ENCODE measurements at places on chromosomes 6 and 20. TPM values are rescaled to one million over a fixed set of nuclear protein-coding genes. Genes with fewer than 3 reads are reported as not detected.

- no peak for DNase-seq
These were observed 255.0 kb downstream of the DLL1 start for GRCh38 chr6:170035901-170036304.

DNA sequence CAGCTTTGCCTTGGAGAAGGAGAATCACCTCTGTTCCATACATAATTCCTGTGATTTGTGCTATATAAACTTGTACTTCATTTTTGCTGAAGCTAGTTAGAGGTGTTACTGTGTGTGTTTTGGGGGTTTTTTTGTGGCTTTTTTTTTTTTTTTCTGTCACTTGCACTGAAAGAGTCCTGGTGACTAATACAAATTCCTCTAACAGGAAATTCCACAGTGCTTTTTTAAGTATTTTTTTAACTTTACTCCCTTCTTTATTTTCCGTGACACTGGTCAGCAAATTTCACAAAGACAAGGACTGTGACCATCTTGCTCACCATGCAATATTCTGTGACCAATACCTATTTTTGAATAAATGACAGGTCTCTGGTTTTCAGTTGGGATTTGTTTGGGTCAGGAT is 110.5 kb downstream of the ISM1 start:
- DNase-seq = no peak

DNA sequence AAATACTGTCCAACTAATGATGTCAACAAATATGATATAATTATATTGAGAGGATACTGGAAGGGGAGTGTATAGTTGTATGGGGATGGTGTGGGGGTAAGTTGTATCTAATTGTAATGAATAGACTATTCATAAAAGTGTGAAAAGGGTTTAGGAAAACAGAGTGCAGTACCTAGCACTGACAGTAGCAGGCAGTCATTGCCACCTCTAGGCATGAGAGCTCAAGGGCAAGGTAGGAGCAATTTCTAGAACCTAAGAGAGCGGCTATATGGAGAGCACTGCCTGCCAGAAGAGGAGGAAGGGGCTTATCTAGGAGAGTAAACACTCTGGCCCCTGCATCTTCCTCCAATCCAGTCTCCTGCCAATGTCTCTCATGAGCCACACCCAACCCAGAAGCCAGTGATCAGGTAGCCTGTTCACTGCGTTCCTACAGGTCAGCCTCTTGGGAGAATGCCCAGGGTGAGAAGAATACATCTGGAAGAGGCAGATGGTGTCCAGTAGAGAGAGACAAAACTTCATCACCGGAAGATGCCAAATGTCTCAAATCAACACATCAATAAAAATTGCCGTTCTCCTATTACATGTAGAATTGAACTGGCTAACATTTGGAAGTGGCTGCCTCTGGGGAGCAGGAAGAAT is 200.0 kb downstream of the LY86 start:
- peak; percentile 34 for DNase-seq

The SLC17A1 gene
- total RNA-seq = not detected

GRCh38 chr6:157193443-157193996 is 129.8 kb downstream of the TMEM242 start:
- no peak for DNase-seq

The SPDEF gene
- total RNA-seq = not detected

The DDX39B gene
- total RNA-seq = 434 TPM

The DEFB132 gene
- not detected for total RNA-seq

The RBM12 gene
- total RNA-seq = 115 TPM

The TAAR9 gene
- not detected for total RNA-seq

The TRIM40 gene
- total RNA-seq = not detected

GRCh38 chr6:113524826-113525225 is 332.3 kb upstream of the MARCKS start:
- no peak for DNase-seq

The KCNK16 gene
- total RNA-seq = not detected

The GCLC gene
- 29.1 TPM for total RNA-seq

GRCh38 chr20:61121661-61122060 is 130.4 kb upstream of the CDH4 start:
- DNase-seq = no peak

DNA sequence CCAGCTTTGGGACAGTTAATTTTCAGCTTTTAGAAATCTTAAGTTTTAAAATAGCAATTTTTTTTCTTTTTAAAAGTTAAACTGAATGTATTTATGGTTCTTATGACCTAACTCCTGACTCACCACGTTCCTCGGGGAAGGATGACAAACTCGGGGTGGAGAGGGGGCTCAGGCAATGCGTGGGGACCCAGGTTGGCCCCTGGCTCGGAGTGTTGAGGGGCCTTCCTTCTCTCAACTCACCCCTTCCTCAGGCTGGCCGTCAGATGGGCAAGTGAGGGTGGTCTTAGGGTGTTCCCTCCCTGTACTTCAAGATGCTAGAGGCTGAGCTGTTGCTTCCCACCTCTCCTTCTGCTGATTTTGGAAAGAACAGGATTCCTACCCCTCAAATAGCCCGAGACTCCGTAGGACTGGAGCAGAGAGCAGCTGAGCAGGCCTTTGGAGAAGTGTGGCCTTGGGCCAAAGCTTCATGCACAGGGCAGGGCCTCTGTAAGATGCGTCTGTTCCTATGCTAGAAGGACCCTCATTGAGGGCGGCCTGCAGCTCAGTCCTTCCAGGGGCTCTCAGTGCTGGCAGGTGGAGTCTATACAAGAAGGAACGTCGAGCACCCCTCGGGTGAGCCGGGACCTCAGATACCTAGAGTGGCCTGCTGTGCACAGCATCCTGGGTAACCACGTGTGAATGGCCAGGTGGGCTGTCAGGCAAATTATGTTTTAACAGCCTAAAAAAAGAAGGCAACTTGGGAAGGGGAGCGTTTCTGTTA is 79.3 kb downstream of the TCP11 start:
- DNase-seq = no peak

DNA sequence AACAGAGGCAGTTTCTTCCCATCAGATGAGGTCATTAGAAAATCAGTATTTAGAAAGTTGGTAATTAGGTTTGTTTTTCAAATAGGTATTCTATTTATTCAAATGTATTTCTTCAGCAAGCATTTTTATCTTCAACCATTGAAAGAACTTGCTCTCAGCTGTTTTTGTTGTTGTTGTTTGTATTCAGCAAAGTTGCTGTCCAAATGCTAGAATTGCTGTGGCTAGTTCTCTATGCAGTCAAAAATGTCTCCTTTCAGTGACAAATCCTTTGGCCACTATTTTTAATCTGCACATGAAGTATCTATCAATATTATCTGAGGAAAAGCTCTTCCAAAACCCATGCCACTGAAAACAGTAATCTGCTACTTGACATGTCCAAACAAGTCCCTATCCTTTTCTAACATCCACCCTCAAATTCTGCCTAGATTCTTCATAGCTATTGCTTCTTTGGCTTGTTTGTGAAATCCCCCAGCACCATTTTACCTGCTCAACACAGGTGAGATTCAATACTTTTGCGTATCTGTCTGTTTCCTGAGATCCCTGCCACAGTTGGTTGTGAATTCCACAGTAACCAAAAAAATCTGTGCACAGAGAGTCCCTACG is 1005.4 kb downstream of the GRIK2 start:
- no peak for DNase-seq

The LST1 gene
- total RNA-seq = 74.5 TPM

- no peak for DNase-seq
These were observed 151.5 kb upstream of the FAM83B start for GRCh38 chr6:54694928-54695532.

- DNase-seq = peak; percentile 51
These were observed at the start of gene PDE7B for GRCh38 chr6:135851442-135852271. Gene PDE7B, plus strand, starts transcription at chr6:135851701.

DNA sequence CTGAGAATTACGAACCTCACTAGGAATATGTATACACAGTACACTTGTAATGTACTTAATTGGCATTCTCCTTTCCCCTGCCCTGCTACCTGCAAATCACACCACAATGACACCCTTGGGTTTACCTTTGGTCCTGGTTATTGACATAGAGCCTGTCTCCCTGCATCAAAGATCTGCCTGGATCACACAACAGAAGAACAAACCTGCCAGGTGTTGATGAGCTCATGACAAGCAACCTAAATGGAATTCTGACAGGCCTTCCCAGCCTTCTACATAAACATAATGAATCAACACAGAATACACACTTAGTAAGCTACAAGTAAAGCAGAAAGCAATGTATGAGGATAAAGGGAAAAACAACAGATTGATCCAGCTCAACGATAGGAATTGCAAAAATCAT is 95.6 kb downstream of the HDGFL1 start:
- no peak for DNase-seq

GRCh38 chr20:1909097-1909496 is 13.9 kb downstream of the SIRPA start:
- DNase-seq = no peak

DNA sequence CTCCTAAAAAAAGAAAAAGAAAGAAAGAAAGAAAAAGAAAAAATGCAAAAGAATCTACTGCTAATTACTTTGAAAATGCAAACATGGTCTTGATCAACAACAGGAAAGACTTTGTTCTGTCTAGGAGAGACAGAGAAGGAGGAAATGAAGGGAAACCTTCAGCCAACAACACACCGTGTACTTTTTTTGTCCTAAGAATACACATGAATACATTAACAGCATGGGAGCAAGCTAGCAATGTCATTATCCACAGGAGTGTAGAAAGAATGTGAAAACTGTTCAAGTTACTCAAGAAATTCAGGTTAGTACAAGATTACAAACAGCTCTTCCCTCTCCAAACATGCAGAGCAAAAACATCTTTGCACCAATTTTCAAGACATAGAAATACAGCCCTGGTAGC is 326.3 kb downstream of the UBE3D start:
- no peak for DNase-seq

- DNase-seq = no peak
These were observed 94.2 kb downstream of the WASF1 start for GRCh38 chr6:110085285-110085684.

GRCh38 chr6:34285448-34286164 is 36.8 kb upstream of the SMIM29 start:
- DNase-seq = no peak

GRCh38 chr20:62570897-62571668 is 71.2 kb upstream of the SLCO4A1 start:
- DNase-seq = no peak

The PTCHD4 gene
- total RNA-seq = not detected

DNA sequence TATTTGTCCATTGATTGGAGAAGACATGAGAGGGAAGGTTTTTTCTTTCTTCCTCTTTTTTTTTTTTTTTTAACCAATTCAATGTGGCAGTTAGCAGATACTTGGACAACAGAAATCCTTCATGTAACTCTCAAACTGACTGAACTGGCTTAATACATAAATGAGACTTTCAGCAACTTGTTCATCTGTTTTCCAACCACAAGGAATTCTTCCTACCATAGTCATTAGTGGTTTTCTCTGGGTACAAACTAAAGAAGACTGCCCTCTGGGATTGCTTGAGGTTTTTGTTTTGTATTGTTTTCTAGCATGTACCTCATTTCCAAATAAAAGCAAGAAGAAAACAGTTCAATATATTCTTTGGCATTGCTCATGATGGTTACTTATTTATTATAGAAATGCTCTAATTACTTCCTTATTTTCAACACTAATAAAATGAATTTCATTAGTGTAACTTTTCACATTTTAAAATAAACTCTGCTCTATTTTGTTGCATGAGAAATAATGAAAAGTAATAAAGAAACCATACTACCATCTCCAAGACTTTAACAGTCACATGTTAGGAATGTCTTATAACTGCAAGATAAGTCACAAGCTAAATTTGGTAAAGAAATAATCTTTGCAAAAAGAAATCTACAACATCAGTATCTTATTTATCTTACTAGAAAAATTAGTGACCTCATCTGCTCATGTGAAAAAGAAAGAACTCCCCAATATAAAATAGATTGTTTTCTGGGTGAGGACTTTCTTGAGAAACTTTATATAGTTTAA is 52.0 kb downstream of the ME1 start:
- no peak for DNase-seq

GRCh38 chr6:3122823-3123182 is 4.3 kb downstream of the BPHL start:
- DNase-seq = no peak

DNA sequence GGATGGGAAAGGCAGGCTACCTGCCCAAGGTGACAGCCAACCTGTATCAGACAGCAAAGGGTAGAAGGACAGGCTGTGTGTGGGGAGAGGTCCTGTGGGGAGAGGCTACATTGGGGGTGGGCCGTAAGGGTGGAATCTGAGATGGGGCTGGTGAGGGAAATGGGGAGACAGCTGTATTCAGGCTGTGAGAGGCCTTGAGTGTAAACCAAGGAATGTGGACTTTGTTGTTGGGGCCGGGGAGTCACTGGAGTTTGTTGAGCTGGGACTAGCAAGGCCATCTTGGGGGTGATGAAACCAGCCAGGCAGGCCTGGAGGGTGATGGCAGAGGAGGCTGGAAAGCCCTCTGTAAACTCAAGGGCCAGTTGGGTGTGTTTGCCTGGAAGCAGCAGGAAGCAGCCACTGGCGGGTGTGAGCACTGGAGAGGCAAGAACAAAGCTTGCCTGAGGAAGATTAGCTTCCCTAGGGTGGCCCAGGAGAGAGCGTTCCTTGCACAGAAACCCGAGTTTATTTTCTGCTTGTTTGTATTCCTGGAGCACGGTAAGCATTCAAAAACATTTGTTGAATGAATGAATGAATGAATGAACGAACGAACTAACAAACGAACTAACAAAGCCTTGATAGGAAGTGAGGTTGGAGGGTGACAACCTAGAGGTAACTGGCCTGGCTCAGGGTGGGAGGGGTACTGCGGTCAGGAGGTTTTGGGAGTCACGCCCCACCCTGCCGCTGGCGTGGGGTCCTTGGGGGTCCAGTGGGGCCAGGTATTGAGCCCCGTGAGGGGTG is 18.9 kb downstream of the TTBK1 start:
- DNase-seq = no peak

DNA sequence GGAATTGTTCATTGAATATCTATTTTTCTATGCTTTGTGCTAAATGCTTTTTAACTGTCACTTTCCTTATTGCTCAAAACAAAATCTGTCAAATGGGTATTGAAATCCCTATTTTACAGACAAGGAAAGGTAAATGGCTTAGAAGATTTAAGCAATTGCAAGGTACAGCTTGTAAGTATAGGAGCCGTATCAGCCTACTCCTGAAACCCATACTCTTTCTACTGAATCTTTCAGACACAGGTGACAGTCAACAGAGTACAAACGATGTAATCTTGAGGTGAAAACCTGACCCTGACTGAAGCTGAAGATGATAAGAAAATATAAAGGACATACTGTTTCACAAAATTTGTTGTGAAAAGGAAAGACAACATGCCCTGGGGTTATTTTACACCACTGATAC is 7.0 kb upstream of the COX7A2 start:
- no peak for DNase-seq

- DNase-seq = no peak
These were observed 6.9 kb upstream of the SIRPB1 start for GRCh38 chr20:1626528-1627199.

Data from activated CD4-positive, alpha-beta memory T cell treated with anti-CD3 and anti-CD28 coated beads, Interleukin-2, amount 10 ng/mL, durations not matched to agents 7 days and 5 days (primary cell).